Activated T-helper 17 cell treated with anti-CD3 and anti-CD28 coated beads, Interleukin-2, amount 50 U/mL, for 72 hours (primary cell): ENCODE measurements at places on chromosomes 2 and 18. TPM values are rescaled to one million over a fixed set of nuclear protein-coding genes. Genes with fewer than 3 reads are reported as not detected.

Gene KCNJ3
- total RNA-seq: not detected

DNA sequence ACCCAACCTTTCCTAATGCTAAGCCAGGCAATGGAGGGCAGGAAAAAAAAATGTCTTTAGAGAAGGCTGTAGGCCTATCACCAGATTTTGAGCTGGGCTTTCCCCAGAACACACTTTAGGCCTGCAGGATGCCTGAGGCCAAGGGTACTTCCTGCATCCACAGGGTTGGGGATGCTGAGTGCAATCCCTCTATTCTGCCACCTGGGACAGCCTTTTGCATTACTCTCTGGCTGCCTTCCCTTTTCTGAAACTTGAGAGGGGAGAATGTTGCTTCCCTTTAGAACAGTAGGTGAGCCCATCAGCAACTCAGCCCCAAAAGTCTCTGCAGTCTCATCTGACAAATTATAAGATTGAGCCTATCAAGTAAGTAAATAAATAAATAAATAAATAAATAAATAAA, 195.2 kb downstream of the SLC8A1 start:
- ATAC-seq: no peak

DNA sequence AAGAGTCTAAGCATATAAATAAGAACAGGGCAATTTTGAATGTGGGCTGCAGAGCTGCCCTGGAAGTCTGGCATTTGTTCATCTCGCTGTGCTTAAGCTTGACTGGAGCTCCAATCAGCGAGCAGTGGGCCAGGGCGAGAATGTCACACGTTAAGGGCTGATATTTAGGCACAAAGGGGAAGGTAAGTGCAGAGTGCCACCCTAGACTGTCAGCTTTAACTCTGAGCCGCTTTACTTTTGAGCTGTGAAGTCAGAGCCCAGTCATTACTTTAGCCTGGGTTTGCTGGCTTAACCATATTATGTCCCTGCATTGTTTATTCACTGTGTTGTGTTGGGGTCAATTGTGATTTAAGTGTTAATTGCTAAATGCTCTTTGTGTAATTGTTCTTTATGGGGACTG, 236.1 kb upstream of the SIX3 start:
- no peak for ATAC-seq

DNA sequence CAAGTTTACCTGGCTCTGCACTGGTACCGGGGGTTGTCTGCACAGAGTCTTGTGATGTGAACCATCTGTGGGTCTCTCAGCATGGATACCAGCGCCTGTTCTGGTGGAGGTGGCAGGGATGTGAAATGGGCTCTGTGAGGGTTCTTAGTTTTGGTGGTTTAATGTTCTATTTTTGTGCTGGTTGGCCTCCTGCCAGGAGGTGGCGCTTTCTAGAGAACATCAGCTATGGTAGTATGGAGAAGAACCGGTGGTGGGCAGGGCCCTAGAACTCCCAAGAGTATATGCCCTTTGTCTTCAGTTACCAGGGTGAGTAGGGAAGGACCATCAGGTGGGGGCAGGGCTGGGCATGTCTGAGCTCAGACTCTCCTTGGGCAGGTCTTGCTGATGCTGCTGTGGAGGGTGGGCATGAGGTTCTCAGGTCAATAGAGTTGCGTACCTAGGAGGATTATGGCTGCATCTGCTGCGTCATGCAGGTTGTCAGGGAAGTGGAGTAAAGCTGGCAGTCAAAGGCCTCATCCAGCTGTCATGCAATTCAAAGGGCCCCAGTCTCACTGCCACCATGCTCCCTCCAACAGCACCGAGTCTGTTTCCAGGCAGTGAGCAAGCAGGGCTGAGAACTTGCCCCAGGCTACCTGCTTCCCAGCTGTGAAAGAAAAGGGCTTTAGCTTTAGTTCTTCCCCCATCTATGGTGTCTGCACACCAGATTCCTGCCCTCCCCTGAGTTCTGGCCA, 278.0 kb downstream of the METTL4 start:
- ATAC-seq: no peak

- no peak for ATAC-seq
Measured at GRCh38 chr2:195330513-195330956, 326.5 kb upstream of the SLC39A10 start.

DNA sequence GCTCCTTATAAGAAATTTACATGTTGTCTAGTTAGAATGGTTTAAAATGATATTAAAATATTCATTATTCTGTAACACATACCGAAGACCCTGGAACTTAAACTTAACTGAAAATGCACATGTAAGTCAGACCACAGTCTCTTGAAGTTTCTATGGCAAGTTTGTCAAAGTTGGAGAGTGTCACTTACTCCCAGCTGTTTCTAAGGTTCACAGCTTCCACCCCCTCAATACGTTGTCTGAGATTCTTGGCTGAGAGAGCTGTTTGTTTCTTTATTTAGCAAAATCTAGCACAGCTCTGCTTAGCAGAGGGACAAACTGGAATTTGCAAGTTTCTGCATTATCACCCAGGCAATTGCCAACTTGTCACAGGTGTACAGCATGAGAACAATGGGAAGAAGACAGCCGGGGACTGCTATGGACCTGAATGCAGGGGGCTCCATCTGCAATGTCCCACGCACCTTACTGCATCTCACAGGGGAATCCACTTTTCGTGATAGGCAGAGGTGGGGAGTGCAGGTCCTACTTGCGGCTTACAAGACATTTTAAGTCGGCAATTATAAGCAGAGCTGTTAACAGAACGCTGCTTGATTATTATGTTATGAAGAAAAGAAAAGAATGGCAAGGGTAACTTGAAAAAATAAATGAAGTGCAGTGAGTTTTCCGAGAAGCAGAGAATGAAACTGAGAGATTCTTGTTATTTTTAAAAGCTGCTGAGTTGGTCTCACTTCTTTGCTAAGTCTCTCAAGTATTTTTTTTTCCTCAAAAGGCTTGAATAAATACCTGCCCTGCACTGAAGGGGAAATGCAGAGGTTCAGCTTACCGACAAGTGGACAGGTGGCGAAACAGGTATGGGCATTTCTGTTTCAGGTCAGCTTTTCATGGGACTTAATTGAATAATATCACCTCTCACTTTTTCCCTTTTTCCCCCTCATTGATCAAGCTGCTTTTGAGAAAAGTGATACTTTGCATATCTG, 1072.1 kb upstream of the FANCL start:
- ATAC-seq: no peak

- no peak for ATAC-seq
Measured at GRCh38 chr2:60544062-60544461, 9.4 kb downstream of the BCL11A start.

Gene ASXL3
- not detected for total RNA-seq

DNA sequence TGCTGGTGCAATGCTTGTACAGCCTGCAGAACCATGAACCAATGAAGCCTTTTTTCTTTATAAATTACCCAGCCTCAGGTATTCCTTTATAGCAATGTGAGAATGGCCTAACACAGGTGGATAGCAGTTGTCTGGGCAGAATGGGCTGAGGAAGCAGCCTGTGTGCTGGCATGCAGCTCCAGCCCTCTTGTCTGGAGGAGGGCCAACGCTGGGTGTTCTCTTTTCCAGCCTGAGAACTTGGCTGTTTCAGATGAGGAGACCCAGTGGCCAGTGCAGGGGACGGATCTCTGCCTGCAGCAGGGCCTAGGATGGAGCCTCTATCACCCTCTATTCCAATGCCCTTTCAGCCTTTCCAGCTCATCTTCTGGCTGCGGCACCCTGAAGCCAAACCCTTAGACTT, 58.8 kb downstream of the CTIF start:
- no peak for ATAC-seq

- ATAC-seq: no peak
Measured at GRCh38 chr2:240972201-240972600, 26.2 kb upstream of the SNED1 start.

GRCh38 chr2:121595012-121595891, 54.0 kb downstream of the CLASP1 start:
- ATAC-seq: no peak

- no peak for ATAC-seq
Measured at GRCh38 chr2:43727634-43728014, 46.2 kb upstream of the DYNC2LI1 start.

Gene PSMA8
- not detected for total RNA-seq

DNA sequence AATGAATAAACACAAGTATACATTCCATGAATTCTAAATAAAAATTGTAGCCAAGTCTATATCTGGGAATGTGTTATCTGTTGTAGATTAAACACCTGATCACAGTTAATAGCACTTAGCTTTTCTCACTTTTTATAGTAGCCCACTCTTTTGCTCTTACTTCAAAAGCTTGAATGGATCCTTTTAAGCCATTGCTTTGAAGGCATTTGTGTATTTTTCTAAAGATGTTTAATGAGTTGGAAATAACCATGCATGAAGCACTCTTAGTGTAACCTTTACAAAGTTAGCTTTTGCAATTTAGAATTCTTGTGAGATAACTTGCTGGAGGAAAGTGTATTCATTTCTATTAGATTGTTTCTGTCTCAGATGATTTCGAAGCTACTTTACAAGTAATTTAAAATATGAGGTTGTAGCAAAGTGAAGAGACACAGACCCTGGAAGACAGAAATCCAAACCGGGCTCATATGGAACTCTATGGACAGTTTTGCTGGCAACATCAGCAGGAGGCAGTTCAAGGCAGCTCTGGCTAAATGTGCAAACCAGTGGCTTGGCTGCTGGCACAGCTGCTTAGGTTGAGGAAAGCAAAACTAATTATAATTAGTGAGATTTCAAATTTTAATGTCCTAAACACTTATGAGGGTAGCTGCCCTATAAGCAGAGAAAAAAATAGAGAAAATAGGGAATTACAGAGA, 469.8 kb upstream of the ZEB2 start:
- no peak for ATAC-seq

- ATAC-seq: no peak
Measured at GRCh38 chr2:75560768-75561565, at the start of gene EVA1A. Gene EVA1A, minus strand, starts transcription at chr2:75560939. Its CDS starts 42,799 bp downstream, at chr2:75518140.

Gene STAT4
- 51.7 TPM for total RNA-seq

GRCh38 chr2:12096788-12097449, 350.5 kb downstream of the LPIN1 start:
- ATAC-seq: no peak

GRCh38 chr2:161100211-161100895, 59.9 kb upstream of the TANK start:
- no peak for ATAC-seq

Gene MALL
- 0.13 TPM for total RNA-seq

Gene SERPINB13
- total RNA-seq: not detected

- ATAC-seq: no peak
Measured at GRCh38 chr2:869894-870293, 80.8 kb upstream of the SNTG2 start.

Gene IL36G
- not detected for total RNA-seq

Gene OST4
- total RNA-seq: 286 TPM

GRCh38 chr2:230600285-230600684, 112.4 kb upstream of the CAB39 start:
- peak; percentile 30 for ATAC-seq

DNA sequence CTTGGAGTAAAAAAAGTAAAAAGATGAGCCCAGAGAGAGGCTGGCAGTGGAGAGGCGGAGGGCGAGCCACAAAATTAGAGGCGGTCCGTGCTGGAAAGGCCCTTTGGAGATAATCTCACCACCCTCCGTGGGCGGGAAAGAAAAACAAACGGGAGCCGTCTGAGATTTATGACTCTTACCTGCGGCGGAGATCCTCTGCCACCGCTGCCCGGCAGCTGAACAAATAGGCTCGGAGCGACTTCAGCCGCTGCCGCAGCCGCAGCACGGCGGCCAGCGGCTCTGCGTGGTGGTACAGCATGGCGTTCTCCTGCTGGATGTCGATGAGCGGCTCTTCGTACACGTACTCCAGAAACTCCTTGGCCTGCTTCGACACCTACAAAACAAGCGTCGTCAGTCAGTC, 94.6 kb downstream of the PLEKHM3 start:
- ATAC-seq: no peak
